ENCODE measurements at places on chromosomes 3 and 15. TPM values are rescaled to one million over a fixed set of nuclear protein-coding genes. Genes with fewer than 3 reads are reported as not detected.

Gene ZNF385D
- 5.2 TPM for total RNA-seq

Gene CELF6
- 7.1 TPM for total RNA-seq

DNA sequence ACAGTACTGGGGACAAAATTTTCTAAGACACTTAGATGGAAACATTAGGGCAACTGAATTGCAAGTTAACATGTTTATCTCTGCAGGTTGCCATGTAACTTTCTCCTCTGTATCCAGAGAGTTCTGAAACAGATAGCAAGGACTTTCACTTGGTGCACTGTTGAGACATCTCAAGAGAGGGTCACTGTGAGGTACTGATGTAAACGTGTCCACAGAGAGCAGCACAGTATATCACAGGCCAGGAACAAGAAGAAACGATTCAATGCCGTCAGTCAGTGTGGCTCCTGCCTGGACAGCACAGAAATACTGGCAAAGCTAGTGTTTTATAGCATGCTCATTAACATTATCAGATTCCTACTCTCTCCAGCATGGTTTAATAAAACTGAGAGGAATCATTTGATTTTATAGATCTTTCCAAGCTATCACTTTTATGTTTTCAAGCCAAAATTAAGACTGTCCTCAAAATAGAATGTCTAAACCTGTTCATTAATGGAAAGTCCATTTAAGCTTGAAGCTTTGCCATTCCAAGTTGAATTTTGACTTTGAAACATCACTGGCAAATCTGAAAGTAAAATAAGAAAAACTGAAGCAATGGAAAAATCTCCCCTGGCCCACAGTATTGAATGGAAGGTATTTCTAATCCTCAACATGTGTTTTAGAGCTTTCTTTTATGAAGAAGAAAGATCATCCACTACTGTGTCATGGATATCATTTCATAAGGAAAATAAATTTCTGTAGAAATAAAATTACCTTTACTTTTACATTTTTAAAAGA lies 102.7 kb downstream of the IMPG2 start:
- no peak for ATAC-seq

- ATAC-seq, result no peak
Observed at GRCh38 chr3:8070011-8070410, 431.6 kb upstream of the LMCD1 start.
